ENCODE measurements at places on chromosomes 11 and 22.
A peak's percentile ranks its signal among the peaks of the same experiment; 100 is the strongest.

GRCh38 chr11:111417011-111417765 lies 38.1 kb upstream of the POU2AF1 start:
- DNase-seq: peak; percentile 13

DNA sequence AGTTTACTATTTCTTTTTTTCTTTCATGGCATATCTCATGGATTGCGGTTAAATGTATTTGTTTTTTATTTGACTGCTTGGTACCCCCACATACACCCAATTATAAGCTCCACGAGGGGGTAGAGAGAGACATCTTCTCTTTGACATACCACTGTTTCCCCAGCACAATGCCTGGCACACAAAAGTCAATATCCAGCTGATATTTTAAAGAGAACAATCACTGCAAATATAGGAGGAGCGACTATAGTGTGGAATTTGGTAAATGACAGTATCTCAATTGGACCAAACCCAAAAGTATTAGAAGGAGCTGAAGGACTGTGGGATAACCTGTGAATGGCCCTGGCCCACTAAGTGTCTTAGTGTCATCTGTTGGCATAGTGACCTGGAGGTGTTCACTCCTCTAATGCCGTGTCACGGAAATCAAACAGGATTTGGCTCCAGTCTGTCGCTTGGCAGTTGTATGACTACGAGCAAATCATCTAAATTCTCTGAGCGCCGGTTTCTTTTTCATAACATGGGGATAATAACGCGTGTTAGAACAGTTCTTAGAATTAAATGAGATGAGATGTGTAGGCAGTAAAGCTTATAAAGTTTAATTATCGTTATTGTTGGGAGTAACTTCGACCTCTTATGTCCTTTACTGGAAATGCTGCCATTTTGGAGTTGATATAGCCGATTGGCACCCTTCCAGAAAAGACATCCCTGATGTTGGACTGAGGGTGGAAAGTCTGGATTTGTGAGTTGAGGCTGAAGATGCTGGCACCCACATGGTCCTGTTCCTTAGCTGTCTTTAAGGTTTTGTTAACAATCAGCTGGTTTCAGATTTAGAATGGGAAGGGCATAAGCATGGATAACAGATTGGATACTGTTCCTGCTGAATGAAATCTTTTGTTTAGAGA lies 144.5 kb downstream of the DBX1 start:
- no peak for DNase-seq

- no peak for DNase-seq
Observed at GRCh38 chr22:49790912-49791311, 36.8 kb downstream of the BRD1 start.

DNA sequence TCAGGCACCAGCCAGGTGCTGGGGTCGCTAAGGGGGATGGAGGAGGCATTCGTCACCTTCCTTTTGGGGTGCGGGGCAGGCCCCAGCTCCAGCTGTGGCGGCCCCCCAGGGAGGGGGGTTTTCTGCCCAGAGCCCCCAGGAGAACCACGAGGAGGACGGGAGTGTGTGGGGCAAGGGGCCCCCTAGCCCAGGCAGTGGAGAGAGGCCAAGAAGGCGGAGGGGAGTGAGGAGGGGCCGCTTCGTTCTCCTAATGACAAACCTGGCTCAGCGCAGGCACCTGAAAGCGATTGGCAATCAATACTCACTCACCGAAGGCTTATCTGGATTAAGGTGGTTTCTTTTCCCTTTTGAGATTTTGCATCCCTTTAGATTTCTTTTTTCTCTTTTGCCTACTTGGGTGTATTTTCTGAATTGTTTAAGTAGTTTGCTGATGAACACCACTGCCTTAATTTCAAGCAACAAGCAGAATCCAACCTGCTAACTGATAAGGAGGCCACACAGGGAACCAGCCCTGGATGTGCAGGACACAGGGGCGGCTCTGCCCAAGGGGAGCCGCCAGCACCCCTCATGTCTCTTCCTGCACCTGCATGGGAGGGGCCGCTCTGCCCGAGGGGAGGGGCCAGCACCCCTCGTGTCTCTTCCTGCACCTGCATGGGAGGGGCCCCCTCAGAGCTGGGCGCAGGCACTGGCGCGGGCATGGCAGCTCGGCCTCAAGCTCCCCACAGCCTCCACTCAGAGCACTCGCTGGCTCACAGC lies 122.3 kb downstream of the BRD1 start:
- DNase-seq: no peak

- DNase-seq: peak; percentile 23
Observed at GRCh38 chr11:15208378-15209222, 93.9 kb downstream of the INSC start.

GRCh38 chr11:85517272-85517671 lies 109.9 kb downstream of the DLG2 start:
- no peak for DNase-seq

GRCh38 chr11:64759131-64759721 lies 548 bp downstream of the PYGM start:
- no peak for DNase-seq

Data from RCC 7860 (cell line).